Activated CD4-positive, alpha-beta memory T cell treated with anti-CD3 and anti-CD28 coated beads, Interleukin-2, amount 10 ng/mL, durations not matched to agents 7 days and 5 days (primary cell): ENCODE measurements at places on chromosomes 5 and 9. TPM values are rescaled to one million over a fixed set of nuclear protein-coding genes. Genes with fewer than 3 reads are reported as not detected.

DNA sequence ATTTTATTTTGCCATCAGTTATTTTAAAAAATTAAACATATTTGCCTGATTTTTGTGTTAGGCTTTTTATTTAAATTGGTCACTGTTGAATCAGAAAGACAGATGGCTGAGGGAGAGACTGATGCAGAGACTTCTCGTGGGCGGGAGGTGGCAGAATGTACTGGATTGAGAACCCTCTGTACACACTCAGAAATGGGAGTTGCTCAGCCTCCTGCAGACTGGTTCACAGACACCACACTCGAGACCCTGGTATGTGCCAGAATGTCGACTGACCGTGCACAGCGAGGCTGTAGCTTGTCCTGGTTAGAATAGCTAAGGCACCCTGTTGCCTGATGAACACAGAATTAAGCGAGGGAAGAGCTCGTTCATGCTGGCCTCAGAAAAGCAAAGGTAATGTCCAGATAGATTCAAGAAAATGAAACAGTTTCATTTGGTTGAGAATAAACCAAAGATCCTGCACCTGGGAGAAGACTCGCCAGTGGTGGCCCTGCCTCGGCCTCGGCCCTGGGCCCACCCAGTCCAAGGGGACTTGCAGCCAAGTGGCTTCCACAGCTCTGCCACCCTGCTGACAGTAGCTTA is 71.3 kb upstream of the OTULINL start:
- no peak for DNase-seq

- no peak for DNase-seq
Measured at GRCh38 chr5:117414926-117415325, 840.3 kb upstream of the SEMA6A start.

DNA sequence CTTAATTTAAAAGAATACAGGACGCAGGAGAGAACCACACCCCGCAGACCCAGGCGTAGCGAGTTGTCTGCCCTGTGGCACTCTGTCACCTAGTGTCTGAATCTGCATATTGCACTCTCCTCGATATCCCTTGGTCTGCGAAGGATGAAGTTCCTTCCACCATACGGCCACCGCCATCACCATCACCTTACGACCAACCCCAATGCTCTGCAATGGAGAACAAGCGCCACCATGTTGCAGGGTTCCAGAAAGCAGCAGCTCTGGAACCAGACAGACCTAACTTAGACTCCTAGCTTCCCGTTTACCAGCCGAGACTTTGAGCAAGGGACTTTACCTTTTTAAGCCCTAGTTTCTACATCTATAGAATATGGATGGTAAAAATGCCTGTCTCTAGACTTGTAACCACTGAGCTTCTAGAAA is 77.4 kb upstream of the DMRT1 start:
- peak; percentile 61 for DNase-seq

- no peak for DNase-seq
Measured at GRCh38 chr9:78982849-78983248, 588.9 kb upstream of the TLE4 start.

GRCh38 chr5:23353286-23353685 is 154.1 kb upstream of the PRDM9 start:
- DNase-seq: no peak

- DNase-seq: no peak
Measured at GRCh38 chr9:84966876-84967830, 297.6 kb downstream of the NTRK2 start.

- DNase-seq: no peak
Measured at GRCh38 chr9:13627071-13627470, 347.6 kb upstream of the MPDZ start.

DNA sequence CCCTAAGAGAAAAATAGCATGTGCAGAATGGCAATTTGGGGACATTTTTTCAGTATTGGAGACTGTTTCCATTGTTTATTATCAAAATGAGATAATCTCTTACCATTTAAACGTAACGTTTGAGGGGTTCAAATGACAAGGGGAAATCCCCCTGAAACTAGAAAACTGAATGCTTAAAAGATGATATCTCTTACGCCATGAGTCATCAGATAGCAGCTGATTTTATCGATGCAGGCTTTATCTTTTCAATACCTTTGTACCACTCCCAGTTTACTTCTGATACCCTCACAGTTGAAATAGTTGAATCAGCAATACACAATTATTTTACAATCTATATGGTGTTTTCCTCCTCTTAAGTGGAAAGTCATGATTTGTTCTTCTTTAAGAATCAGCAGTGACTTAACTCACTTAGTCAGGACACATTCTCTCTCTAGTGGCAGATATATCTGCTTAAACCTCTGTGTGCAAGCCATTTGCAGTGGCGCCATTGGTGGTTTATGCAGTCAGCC is 29.2 kb downstream of the OSMR start:
- no peak for DNase-seq

DNA sequence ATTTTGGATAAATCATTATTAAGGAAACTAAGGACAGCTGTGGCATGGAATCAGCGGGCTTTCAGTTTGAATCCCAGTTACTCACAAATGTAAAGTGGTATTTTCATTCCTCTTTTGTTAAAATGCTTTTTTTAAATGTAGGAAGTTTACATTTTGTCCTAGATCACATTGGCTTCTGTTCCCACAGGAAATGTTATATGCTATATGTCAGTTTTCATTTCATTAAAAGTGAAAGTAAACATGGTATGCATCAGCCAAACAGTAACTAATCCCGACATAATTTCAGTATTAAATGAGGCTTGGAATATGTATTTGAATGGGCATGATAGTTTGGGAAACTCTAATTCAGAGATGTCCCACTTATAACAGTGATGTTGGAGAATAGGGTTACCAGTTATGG is 18.6 kb upstream of the SMIM15 start:
- DNase-seq: no peak

DNA sequence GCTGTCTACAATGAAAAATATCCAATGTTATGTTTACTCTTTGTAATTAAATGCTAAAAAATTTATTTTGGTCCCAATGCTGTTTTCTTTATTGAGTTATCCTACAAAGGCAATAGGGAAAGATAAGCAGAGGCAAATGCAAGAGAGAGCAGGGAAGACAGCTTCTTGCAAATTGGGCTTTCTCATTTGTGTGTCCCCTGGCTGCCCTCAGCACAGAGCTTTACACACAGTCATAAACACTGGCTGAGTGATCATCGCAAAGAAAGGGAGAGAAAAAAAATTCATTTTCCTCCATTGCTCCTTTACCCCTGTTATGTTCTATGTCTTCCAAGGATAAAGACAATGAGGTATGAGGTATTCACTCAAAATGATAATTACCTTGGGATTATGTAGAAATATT is 2.3 kb upstream of the TSSK1B start:
- no peak for DNase-seq

- DNase-seq: no peak
Measured at GRCh38 chr9:34409154-34409553, 32.5 kb upstream of the MYORG start.

The ATP6V1G1 gene
- 92.4 TPM for total RNA-seq

GRCh38 chr5:3033033-3033755 is 281.7 kb upstream of the IRX2 start:
- DNase-seq: no peak

DNA sequence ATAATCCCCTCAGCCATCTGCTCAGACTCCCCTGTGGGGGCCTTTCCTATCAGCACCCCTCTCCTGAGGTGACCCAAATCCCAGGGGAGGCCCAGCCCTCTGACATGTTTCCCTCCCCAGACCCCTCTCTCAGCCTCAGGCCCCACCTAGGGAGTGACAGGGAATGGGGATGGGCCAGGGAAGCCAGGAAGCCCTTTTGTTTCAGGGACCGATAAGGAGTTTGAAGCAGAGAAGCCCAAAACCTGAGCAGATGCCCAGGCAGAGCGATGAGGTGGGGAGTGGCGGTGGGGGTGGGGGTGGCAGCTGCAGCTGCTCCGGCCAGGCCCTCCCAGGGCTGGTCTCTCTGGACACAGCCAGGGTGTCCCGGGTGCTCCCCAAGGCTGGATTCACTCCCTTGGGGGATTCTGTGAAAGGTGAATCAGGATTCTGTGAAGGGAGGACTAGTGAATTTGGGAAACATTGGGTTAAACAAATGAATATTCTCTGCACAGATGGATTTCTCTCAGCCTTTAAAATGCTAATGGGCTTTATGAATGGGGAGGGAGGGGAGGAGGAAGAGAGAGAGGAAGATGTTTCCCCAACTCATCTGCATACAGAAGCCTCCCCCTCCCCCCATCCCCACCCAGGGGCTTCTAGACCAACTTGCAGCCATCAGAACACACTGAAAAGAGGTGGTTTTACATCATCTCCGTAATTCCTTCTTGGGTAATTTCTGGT is 17.4 kb downstream of the AKNA start:
- no peak for DNase-seq

GRCh38 chr9:80651044-80651443 is 1038.3 kb downstream of the TLE1 start:
- DNase-seq: no peak

- no peak for DNase-seq
Measured at GRCh38 chr9:29816954-29817703, 2243.8 kb upstream of the C9orf72 start.

DNA sequence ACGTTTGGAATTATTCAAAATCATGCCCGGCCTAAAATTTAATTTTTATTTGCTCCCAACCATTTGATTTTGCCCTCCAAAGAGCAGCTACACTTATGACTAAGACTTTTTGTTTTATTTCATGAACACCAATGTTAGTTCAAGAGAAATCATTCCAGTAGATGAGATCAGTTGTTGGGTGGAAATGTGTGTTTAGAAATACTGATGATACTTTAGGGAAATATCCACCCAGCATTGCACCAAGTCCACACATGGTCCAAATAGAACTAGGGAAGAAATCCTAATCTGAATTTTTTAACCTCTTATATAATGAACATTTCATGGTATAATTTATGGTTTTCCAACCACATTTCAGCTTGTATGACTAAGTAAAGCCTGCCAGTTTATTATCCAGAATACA is 28.3 kb upstream of the GOLPH3 start:
- DNase-seq: no peak

DNA sequence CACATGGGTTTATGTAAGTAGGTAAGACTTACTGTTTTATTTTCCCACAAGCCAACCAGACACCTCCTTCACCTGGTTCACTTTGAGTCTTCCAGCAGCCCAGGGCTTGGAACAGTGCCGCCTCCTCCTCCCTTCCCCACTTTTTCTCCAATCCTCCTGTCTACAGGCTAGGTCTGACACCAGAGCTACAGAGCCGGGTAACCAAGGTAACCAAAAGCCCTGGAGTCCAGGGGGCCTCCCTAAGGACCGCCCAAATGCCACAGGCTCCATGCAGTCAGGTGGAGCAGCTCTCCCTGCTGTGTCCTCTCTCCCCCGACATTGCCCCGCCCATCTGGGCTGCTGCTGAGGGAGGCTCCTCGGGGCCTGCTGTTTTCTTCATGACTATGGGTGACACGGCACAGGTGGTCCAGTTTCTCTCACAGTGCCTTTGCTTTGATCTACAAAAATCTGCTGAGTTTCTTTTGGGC is 138.0 kb upstream of the EFNA5 start:
- DNase-seq: no peak

The TAS2R1 gene
- total RNA-seq: not detected

GRCh38 chr9:3810231-3810630 is 284.4 kb upstream of the RFX3 start:
- no peak for DNase-seq

DNA sequence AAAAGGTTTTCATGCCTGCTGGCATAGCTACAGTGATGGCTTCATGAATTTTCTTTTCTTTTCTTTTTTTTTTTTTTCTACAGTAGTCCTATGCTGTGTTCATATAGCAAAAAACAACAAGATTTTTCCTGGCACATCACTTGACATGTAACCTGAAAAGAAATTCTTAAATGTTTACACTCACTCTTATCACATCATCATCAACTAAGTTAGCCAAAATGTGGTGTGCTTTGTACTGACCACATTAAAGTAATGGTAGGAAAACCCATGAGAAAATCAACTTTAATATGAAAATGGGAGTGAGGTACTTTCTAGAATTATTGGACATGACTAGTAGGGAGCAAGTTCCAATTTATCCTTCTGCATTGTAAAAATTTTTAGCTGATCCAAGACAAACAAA is 146.7 kb downstream of the SSBP2 start:
- no peak for DNase-seq

The DNM1 gene
- total RNA-seq: 0.30 TPM

DNA sequence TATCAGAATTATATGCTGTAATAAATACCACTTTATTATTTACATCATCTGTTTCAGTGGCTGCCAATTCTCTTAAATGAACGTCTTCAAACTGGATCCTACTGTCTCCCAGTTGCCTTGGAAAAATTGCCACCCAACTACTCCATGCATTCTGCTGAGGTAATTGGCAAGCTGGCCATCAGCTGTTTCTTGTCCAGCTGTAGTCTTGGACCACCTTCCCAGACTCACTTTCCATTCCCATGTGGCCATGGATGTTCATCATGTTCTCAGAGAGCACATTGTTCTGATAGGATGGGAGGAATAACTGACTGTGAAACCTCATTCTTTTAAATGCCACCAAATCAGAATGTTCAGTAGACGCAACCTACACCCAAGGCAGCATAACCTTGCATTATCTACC is 157.5 kb downstream of the DOCK8 start:
- DNase-seq: no peak

DNA sequence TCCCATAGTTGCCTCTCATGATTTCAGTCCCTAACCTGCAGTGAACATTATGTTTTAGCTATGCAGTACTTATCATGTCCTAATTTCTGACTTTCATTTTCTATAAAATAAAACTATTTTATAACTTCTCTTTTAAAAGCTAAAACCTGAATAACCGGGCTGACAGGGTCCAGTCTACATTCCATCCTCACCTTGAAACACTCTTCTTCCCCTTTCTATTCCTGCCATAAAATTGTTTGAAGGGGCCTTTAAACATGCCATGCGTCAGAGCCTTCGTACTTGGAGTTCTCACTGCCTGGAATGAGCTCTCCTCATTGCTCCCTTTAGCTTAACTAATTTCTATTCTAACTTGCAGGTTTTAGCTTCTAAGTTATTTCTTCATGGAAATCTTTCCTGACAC is 143.0 kb upstream of the PRLR start:
- DNase-seq: no peak

The NEK6 gene
- total RNA-seq: 16.9 TPM

The AGXT2 gene
- not detected for total RNA-seq

DNA sequence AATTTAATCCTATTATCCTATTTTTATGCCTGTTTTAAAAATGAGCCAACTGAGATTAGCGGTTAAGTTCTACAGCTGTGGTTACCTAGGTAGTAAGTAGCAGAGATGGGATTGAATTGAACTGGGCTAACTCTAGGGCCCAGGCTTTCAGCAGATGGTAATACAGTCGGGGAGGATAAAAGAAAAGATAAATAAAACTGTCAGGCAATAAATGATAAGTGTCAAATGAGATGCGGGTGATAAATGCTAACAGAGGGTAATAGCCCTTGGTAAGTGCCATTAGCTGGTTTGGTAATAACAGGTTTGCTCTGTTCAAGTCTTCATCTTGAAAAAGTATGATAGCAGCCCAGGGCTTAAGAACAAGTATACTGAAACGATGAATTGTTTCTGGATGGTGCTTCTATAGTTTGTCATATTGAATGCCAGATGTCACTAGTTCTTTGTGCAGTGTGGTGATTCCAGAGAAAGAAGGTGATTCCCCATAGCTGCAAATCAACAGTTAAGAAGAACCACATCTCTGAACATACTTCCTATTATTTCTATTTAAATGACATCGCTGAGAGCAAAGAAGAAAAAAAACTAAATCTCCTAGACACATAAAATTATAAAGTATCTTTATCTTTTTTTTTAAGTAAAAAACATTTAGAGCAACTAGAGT is 360.8 kb upstream of the PANK3 start:
- no peak for DNase-seq
